Trophoblast cell (in vitro differentiated cells and primary cell): ENCODE measurements at places on chromosomes 16 and 17.

- no peak for DNase-seq
Measured at GRCh38 chr17:2860045-2860444, 63.8 kb downstream of the RAP1GAP2 start.

DNA sequence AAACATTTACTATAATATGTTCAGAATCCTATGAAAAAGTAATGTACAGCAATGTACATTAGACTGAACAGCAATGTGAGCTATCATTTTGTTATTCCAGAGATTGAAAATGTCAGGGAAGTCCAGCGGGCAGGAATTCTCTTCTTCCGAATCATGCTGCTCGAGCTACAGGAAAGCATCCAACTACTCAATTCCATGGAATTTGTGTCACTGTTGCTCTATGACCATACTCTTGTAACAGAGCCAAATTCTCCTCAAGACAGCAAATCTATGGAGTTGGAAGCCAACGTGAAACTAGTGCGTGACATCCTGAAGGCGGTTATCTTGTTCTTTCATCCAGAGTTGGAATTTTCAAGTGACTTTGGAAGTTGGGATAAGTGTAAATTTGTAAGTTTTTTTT, 24.8 kb upstream of the NSRP1 start:
- peak; percentile 45 for DNase-seq

- peak; percentile 13 for DNase-seq
Measured at GRCh38 chr16:1044460-1045309, 27.9 kb upstream of the SSTR5 start.

- DNase-seq: no peak
Measured at GRCh38 chr17:58364270-58364942, 12.4 kb upstream of the SUPT4H1 start.

GRCh38 chr16:86565644-86566511, 751 bp upstream of the FOXC2 start:
- DNase-seq: no peak

DNA sequence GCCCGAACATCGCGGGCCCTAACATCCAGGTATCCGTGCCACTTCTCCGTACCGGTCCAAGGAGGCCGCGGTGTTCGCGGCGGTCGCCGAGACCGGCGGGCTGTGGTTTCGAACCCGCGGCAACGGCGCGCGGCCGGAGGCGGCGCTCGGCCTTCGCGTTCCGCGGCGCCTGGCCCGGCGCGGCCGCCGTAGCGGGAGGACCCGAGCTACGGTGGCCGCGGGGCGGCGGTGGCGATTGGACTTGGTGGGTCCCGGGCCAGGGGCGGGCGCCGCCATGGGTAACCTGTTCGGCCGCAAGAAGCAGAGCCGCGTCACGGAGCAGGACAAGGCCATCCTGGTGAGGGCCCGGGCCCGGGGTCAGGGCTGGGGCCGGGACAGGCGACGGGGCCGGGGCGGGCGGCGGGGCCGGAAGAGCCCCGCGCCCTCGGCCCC, at the start of gene CHMP6:
Gene CHMP6 (plus strand): TSS at position 197 of the 432 bp plus-strand sequence. CDS start 78 bp downstream, at position 275.
- DNase-seq: peak; percentile 83

DNA sequence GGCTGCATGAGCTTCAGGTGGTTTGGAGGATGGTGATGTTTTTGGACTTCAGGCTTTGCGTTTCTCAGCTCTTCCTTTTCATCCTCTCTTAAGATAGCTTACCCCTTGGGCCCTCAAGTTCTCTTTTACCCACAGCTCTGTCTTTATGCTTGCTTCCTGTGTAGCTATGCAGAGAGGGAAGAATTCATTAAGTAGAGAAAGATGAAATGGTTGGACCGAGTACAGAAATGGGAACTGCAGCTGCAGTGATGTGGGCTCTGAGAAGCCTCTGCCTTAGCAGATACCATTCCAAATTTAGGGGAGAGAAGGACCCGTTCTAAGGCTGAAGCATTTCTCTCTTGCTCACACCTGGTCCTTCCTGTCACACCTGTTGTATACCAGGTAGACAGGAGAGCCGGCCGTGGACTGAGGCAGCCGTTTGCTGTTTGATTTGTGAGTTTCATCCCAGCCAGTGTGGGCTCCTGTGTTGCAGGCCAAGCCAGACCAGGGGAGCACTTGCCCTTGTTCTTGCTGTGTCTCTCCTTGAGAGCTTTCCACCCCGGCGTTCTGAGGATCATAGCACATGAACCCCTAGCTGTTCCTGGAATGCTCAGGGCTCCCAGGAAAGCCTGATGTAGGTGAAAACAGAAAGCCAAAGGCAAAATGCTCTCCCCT, 392.7 kb downstream of the CPPED1 start:
- peak; percentile 11 for DNase-seq

GRCh38 chr16:70659546-70659945, 13.2 kb downstream of the IL34 start:
- no peak for DNase-seq

DNA sequence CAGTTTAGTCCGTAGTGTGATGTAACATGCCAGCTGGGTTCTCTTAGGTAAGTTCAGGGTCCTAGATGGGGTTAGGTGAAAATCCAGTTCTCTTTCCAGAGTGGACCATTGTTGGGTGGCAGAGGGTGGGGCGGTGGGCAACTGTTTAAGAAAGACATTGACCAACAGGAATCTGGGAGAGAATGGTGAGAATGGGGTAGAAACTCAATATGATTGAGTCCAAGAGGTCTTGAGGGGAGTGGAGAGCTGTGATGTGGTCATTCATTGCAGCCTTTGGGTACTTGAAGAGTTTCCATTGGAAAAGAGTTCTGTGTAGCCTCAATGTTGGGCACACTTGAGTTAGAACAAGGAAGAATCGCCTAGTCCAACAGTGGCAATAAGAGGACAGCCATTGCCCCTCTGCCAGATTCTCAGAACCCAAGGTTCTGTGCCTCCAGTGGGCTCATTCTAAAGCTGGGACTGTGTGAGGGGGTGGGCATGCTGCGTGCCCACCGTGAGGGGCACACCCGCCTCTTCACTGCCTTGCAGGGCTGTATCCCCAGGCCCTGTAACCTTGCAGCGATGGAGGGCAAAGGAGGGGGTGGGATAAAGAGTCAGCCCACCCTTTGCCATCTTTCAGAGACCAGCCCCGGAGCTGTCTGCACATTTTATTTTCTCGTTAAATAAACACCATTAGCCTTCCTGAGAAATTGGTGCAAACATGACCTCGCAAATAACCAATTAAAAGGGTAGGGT, 208.1 kb downstream of the CCDC182 start:
- DNase-seq: no peak

- no peak for DNase-seq
Measured at GRCh38 chr17:79627766-79628690, 17.2 kb upstream of the RBFOX3 start.

GRCh38 chr17:10550014-10550413, 556 bp upstream of the MYH2 start:
- no peak for DNase-seq

DNA sequence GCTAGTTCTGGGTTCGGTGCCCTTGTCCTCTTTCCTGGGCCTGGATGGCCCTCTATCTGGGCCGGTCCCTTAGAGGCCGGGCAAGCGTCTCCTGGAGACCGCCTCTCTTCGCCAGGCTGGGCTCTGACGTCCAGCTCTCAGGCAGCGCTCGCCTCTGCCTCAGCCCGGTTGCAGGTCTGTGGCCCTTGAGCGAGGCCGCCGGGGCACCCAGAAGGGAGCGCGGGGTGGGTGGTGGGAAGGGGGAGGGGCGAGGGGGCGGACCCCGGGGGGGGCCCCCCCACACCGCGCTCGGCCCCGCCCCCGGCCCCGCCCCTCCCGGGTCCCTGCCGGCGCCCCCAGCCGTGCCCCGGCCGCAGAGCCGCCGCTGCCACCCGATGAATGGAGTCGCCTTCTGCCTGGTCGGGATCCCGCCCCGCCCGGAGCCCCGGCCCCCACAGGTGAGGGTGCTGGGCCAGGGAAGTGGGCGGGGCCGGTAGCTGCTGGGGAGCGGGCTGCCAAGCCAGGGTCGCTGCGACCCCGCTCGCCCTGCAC, at the start of gene ARHGAP23:
Gene ARHGAP23 (plus strand): TSS at position 353 of the 531 bp plus-strand sequence. CDS start 22 bp downstream, at position 375.
- peak; percentile 30 for DNase-seq

DNA sequence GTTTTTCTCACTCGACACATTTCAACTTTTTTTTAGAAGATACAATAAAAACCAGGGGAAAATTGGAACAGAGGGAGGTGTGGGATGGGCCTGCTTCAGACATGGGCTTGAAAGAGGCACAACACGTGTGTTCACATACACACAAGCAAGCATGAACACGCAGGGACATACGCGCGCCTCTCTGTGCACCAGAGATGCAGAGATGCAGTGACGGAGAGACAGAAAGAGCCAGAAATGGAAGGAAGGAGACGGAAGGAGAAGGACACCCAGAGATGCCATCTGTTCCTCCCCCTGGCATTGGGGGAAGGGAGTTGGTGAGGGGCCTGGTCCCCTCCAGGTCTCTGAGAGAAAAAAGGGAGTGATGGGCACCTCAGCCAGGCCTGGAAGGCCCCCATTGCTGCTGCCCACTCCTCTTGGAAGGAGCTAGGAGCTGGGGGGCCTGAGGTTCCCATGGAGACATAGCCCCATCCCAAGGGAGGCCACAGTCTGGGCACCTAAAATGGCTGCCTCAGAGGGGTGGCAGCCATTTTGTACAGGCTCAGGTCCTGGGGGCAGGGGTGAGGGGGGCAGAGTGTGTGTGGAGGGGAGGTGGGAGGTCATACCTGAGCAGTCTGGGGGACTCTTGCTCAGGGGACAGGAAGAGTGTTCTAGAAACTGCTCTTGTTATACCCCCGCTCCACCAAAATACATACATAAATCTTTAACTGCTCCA, 3.8 kb upstream of the NEUROD2 start:
- no peak for DNase-seq

- DNase-seq: peak; percentile 92
Measured at GRCh38 chr16:67246756-67247191, 507 bp downstream of the FHOD1 start.

DNA sequence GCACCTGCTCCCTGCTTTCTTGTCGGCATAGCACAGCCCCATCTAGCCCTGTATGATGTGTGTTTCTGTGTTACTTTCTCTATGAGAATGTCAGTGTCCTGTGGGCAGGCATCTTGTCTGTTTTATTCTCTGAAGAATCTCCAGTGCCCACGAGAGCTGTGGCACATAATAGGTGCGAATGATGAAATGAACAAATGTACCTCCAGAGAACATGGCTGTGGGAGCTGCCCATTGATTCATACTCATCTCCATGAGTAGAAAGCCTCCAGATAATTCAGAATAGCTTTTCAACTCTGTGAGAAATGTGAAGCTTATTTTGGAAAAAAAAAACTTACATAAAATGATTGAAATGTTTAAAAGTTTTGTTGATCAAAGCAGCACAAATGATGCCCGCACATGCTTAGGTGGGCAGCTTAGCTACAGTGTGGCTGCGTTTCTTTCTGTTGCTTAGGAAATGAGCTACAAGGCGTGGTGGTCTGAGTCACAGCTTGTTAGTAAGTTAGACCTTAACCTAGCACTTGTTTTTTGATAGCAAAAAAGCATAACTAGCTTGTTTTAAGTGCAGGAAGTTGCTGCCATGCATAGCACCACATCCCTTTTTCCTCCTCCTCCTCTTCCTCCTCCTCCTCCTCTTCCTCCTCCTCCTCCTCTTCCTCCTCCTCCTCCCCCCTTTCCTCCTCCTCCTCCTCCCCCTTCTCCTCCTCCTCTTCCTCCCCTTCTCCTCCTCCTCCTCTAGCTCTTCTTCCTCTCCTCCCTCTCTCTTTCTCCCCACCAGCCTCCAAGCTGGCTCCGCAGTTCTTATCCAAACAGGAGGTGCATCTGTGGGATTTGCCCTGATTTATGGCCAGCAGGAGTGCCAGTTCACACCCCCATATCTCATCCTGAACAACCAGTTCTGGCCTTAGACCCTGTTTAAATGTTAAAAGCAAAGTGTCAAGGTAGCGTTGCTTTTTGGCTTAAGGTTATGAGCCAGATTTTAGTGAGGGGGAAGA, 221.5 kb downstream of the IRF8 start:
- DNase-seq: no peak

GRCh38 chr17:72916991-72917390, 175.5 kb downstream of the SLC39A11 start:
- DNase-seq: no peak

DNA sequence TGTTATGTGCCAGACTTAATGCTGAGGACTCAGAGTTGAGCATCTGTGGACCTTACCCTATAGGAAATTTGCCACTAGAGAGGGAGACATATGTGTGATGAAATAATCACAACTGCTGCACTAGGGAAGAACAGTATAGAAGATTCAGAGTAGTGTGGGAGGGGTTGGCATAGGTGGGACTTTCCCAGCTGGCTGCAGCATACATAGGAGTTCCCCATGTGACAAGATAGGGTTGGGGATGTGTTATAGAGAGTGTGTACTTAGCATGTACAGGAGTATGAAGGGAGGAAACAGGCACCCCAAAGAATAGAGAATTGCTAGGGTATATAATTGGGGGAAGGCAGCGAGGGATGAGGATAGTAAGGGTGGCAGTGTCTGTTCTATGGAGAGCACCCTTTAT, 2.9 kb downstream of the NUP93 start:
- DNase-seq: no peak

- DNase-seq: peak; percentile 15
Measured at GRCh38 chr16:87930456-87930855, 5.9 kb downstream of the CA5A start.

- DNase-seq: peak; percentile 87
Measured at GRCh38 chr17:16363749-16364536, 10.7 kb upstream of the CENPV start.

DNA sequence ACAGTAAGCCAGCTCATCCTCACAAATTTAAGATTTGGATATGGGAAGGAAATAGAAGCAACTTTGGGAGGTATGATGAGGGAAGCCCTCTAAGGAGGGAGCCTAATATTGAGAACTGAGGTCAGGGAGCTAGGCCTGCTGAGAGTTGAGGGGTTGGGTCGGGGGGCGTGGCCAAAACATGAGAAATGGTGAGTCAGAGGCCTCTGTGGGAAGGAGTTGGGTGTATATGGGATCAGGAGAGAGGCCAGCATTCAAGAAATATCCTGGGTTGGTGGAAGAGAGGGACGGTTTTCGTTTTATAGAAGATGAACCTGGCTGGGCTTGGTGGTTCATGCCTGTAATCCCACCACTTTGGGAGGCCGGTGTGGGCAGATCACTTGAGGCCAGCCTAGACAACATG, 48.4 kb downstream of the CLEC16A start:
- DNase-seq: no peak

DNA sequence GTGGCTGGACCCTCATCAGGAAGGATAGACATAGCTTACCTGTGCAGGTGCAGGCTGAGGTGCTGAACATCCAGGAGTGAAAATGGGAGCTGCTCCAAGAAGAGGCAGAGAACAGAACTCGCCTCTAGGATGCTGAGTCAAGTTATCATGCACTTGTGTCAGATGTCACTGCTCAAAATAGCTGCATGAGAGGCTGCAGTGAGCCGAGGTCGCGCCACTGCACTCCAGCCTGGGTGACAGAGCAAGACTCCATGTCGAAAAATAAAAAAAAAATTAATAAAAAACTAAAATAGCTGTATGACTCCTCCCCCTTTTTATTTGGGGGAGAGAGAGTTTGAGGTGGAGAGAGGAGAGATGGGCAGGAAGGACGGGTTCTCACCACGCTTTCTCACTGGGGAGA, 148.8 kb downstream of the FOXL1 start:
- DNase-seq: no peak

- no peak for DNase-seq
Measured at GRCh38 chr16:7849841-7850240, 517.2 kb downstream of the RBFOX1 start.

- no peak for DNase-seq
Measured at GRCh38 chr17:6109536-6109935, 39.4 kb downstream of the WSCD1 start.

GRCh38 chr16:3400446-3400778, 392 bp downstream of the ZSCAN32 start:
- DNase-seq: no peak
